Brain pericyte (primary cell): ENCODE measurements at places on chromosomes 1 and 21.

DNA sequence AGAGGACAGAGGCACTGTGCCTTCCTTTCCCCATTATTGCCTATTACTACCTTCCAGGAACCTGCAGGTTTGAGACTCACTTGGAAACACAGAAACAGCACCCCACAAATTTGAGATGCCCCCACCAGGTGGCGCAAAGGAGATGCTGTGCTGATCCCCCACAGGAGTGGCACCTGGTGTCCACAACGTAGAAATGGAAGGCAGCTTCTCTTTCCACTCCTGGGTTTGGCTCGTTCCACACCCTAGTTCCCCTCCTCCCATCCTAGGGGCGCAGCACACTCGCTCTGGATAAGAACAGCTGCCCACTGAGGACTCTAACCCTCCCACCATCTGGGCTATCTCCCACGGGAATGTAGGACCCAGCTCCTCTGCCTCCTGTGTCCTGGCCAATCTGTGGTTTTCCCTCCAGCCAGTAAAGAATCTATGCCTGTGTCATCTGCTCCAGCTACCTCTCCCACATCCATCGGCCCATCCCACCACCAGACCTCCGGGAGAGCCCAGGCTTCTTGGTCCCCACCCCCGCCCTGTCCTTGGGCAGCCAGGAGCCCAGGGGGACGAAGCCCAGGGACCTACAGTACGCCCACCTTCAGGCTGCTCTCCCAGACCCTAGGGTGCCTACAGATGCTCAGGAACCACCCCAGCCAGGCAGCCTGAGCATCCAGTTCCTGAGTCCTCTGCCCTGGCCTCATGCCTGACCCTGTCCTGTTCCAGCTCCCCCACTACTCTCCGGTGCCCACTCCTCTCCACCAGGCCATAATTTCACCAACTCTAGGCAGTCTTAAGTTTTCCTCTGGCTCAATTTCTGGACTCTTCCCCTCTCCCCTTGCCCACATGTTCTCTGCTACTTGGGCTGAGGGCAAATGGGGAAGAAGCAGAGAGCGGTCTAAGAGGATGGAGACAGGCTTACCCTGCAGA, 549 bp downstream of the THBS3 start:
- DNase-seq: no peak

DNA sequence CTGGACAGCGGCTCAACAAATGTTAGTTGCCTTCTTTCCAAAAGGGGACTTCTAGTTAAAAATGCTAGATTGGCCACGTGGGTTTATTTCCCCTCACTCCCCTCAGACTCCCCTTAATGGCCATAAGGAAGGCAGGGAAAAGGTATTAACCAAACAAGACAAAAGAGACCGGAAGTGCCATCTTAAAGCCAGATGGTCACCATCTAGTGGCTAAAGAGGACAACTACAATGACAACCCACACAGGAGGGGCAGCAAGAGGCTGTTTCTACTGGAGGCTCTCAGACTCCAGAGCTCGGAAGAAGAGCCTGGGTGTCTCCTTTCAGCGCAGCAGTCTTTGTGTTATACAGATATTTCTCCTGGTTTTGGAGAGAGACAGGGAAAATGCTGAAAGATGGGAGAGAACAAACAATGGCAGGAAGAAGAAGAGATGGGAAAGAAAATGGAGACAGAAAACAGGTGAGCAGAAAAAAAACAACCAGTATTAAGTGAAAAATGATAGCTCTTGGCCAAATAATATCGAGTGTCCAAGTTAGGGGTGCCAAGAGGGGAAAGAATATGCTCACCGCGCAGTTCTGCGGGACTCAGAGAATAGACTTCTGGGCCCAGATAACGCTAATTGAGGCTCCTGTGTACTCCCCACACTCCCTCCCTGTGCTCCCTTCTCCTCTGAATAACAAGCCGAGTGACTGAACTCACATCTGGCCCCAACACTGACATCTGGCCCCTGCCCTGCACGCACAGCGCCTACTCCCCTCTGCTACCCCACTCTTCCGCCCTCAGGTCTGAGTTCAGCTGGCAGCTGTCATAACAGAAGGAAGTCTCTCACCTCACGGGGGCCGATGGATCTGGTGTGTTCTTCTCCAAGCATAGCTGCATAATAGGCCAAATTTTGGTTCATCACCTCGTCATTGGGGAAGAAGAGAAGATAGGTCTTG, 9.6 kb downstream of the P3H1 start:
- no peak for DNase-seq

DNA sequence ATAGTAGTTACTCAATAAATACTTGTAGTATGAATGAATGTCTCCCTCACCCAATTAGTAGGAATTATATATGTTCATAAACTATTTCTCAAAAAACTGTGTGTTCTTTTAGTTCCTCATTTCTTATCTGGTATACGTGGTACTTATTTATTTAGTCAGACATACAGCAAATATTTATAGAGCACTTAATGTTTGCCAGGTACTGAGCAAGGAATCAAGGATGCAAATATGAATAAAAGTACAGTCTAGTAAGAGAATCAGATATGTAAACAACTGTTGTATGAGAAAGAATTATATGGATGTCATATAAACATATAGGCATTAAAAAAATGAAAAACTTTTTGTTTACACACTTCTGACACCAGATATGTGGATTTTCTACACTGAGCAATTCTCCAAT, 58.5 kb downstream of the ATF6 start:
- DNase-seq: no peak

GRCh38 chr1:93151474-93151873, 28.7 kb downstream of the TMED5 start:
- no peak for DNase-seq

DNA sequence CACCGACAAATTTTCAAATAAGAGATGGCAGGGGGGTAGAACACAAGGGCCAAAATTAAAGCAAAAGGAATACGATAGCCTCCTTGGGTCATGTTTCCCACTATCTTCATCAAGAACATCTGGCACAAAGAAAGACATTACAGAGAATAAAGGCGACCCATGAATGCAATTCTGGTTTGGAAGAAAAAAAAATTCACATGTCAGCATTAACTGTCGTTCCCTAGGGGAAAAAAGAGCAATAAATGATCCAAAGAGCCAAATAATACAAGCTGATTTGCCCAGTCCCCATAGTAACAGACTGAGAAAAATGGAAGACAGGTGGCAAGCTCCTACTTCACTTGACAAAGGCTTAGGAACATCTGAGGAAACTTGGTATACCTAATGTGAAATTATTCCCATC, 4.5 kb downstream of the STIL start:
- DNase-seq: no peak

- no peak for DNase-seq
Observed at GRCh38 chr1:172147541-172147940, 272.9 kb upstream of the C1orf105 start.

DNA sequence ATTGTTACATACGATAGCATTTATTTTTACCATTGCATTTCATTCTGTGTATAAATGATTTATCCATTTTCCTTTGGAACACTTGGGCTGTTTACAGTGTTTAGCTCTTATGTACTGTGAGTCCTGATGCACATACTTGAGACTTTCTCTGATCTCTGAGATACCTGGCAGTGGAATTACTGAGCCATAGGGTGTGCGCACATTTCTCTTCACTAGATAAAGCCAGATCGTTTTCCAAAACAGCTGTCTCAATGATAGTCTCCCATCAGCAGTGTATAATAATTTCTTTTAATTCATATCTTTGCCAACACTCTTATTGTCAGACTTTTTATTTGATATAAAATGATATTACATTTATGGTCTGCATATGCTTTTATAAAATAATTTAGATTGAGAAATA, 66.2 kb downstream of the VPS13D start:
- no peak for DNase-seq

GRCh38 chr1:68495968-68496679, 758 bp downstream of the DEPDC1 start:
- DNase-seq: no peak

DNA sequence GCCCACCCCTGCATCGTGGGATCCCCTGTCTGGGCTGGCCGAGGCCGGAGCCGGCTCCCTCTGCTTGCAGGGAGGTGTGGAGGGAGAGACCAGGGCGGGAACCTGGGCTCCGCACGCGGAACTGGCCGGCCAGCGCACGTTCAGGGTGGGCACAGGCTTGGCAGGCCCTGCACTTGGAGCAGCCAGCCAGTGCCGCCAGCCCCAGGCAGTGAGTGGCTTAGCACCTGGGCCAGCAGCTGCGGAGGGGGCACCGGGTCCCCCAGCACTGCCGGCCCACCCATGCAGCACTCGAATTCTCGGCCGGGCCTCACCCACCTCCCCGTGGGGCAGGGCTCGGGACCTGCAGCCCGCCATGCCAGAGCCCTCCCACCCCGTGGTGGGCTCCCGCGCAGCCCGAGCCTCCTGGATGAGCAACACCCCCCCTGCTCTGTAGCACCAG, 422.6 kb downstream of the AMY1C start:
- DNase-seq: no peak

GRCh38 chr1:110070671-110071242, at the start of gene ALX3:
ALX3 (minus strand) TSS chr1:110070672; CDS start chr1:110070612, 60 bp downstream.
- DNase-seq: no peak

- DNase-seq: no peak
Observed at GRCh38 chr1:87953121-87953520, 624.4 kb downstream of the LMO4 start.

- DNase-seq: no peak
Observed at GRCh38 chr1:178284058-178284457, 190.2 kb downstream of the RASAL2 start.

DNA sequence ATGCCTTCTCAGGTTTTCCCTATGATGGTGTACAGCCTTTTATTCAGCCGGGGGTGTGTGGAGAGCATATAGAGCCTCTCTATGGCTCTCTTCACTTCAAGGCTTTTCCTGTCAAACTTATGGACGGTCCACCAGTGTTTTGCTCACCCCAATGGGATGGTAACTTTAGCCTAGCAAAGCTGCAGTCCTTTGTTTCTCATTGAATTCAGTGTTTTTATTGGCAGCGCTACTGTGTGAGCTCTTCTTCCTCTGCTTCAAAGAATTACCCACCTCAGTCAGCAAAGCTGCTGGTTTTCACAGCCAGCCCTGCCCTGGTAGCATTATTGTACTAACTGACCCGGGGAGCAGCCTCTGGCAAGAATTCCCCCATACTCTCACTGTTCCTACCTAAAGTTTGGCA, 145.3 kb upstream of the RRP15 start:
- no peak for DNase-seq

DNA sequence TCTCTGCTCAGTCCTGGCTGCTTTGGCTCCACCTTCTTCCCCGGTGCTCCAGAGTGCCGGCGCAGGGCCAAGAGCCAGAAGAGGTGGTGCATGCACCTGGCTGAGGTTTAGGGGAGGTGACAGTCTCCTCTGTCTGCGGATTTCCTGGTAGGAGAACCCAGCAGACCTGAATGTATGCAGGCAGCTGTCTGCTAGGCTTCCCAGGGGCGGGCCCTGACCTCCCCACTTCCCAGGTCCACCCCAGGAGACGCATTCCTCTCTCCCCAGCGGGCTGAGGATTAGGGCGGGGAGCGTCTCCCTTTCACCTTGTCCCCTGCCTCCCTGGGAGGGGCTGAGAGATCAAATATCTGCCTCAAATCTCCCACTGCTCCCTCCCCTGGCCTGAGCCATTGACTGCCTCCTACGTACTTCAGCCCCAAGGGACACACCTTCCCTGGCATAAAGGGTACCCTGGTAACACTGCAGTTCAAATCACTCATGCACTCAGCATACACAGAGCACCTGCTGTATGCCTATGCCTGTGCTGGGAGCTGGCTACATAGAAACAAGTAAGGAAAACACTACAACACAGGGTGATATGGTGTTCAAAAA, 27.5 kb downstream of the DMBX1 start:
- DNase-seq: no peak

GRCh38 chr1:65964123-65964522, 171.4 kb downstream of the PDE4B start:
- DNase-seq: no peak

DNA sequence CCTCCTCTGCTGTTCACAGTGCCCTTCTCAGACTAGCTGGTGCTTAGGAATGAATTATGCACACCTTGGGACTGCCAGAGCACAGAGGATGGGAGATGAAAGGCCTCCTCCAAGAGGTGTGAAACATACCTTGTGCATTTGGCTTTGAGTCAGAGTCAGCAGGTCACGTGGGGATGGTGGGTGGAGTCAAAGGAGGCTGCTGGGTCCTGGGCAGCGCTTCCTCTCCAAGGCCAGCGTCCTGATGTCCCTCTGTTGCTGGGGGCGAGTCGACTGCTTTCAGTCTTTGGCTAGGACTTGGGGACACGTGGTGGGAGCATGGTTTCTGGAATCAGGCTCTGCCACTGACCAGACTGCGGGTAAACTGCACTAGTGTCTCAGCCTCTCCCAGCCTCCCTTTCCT, 91.2 kb downstream of the AJAP1 start:
- DNase-seq: no peak
